ENCODE measurements at places on chromosomes 3 and 15.

GRCh38 chr15:77650265-77650664, 17.6 kb upstream of the LINGO1 start:
- DNase-seq, result no peak

GRCh38 chr15:27694506-27695087, 404.5 kb downstream of the OCA2 start:
- DNase-seq, result no peak

- DNase-seq, result no peak
Measured at GRCh38 chr15:50426428-50426827, 2.2 kb downstream of the USP8 start.

- DNase-seq, result no peak
Measured at GRCh38 chr3:164416491-164417222, 661.6 kb downstream of the SI start.
